ENCODE measurements at places on chromosomes 3 and 15. TPM values are rescaled to one million over a fixed set of nuclear protein-coding genes. Genes with fewer than 3 reads are reported as not detected.

UBP1 gene
- 22.4 TPM for total RNA-seq

RARB gene
- 5.4 TPM for total RNA-seq

DNA sequence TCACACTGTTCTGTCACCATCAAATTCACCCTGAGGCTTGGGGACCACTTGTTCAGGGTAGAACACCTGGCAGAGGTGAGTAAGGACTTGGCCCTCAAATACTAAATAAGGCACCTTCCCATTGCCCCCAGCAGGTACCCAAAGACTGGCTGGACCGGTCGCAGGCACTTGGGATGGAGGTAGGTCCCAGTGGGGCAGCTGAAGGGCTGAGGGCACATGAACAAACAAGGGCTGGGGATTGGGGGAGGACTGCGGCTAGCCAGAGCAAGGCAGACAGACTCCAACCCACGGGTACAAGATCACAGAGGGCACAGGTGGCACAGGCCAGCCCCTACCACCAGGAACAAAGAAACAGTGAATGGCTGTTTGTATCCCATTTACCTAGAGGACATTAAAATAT, 1.9 kb downstream of the MRPS25 start:
- no peak for DNase-seq

DNA sequence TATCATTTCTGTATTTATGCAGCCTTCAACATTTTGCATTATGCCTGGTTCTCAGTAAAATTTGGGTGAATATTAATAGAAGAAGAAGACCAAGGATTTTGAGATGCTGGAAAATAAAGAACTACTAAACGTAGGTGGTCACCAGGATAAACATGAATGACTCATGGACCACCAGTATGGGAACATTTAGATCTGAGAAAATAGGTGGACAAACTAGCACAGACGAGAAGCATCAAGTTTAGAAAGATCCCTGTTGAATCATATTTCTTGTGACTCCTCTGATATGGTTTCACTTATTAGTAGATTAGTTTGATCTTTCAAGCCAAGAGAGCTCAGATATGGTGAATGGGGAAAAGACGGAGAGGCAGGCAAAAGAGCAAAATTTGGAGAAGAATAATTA, 97.9 kb downstream of the RAP2B start:
- DNase-seq: no peak

DNA sequence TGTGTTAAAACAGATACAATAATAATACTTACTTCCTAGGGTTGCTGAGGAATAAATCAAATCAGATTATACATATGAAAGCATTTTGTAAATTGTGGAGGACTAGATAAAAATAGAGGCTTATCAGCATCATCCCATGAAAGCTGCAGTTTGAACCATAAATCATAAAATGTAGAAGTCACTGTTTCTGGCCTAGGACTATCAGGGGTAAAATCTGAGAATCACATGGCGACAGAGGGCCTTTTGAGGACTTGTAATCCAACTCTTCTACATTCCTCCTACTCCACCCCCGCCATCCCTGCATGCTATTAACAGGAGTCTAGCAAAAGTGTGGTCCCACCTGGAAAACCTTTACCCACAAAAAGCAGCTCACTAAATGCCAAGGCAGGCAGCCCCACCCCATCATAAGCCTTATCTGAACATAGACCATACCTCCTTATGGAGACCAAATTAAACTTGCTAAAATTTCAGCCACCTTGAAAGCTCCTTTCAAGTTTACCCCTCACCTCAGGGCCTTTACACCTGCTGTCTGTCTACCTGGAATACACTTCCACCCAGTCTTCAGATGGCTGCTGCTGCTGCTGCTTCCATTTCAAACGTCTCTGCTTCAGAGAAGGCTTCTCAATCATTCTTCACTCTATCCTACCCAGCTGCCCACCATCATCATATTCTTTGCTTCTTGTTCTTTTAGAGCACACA, 11.5 kb downstream of the MB21D2 start:
- no peak for DNase-seq

QTRT2 gene
- total RNA-seq: 7.9 TPM

SPINK8 gene
- not detected for total RNA-seq

DNA sequence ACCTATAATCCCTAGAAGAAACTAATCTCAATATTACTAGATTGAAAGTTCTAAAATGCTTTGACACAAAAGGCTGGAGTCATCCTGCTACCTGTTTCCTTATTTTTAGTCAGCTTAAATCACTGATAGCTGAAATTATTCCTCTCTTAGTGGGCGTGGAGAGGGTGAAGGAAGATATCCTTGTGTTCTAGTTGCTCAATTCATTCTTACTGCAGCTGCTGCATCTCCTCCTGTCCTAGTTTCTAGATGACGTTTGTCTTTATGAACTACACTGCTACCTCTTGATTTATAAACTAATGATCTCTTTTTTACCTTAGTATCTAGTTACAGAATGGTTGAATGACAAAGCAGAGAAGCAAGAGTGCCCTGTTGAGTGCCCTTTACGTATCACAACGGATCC, 50.7 kb downstream of the SETD5 start:
- DNase-seq: no peak

DNA sequence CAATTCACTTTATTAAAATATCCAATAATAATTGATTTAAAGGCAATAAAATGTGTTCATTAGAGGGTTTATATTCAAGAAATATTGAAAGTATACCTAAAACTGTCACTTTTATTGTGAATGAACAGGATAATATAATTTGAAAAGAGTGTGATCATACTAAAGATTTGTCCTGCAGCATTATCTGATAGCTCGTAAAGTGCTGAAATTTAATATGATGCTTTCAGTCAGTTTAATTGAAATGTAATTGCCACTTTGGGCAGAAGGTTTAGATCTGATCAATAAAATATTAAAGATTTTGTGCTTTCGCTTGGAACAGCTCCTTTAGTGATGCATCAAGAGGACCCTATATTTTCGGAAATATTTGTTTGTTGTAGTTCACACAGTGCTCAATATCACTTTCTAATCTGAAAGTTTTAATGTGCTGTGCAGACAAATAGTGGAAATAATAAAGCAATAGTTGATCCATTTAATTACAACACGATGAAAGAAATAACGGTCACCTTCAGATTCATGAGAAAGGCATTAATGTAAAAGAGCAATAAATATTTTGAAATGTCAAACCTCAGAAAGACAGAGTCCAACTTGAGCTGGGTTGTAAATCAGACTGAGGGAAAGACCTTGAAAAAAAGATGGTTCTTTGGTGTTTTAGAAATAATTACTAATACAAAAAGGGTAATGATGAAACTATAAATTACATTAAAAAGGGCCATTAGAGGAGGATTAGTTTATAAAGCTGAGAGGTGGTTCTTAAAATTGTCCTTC, 129.7 kb upstream of the MEIS2 start:
- DNase-seq: no peak
